Transverse colon (tissue), 4 donors: ENCODE measurements at places on chromosomes 6 and 20.
A peak's percentile ranks its signal among the peaks of the same experiment; 100 is the strongest.

- H3K27me3 ChIP-seq: no peaks in the 10 kb centered on the region
- DNase-seq: peak; percentile 55
- H3K36me3 ChIP-seq: no peaks in the 10 kb centered on the region
- no peak overlapping the region for H3K4me3 ChIP-seq
Observed at GRCh38 chr6:44733868-44734267, 346.4 kb downstream of the CDC5L start.

- DNase-seq: peak; percentile 57
- no peaks in the 10 kb centered on the region for H3K36me3 ChIP-seq
- no peak overlapping the region for H3K27ac ChIP-seq
- H3K27me3 ChIP-seq: no peaks in the 10 kb centered on the region
- no peaks in the 10 kb centered on the region for H3K4me1 ChIP-seq
Observed at GRCh38 chr6:90393232-90393884, 96.7 kb upstream of the BACH2 start.

- no peak overlapping the region for H3K27ac ChIP-seq
- no peaks in the 10 kb centered on the region for H3K4me1 ChIP-seq
- no peaks in the 10 kb centered on the region for H3K36me3 ChIP-seq
- no peak for DNase-seq
Observed at GRCh38 chr6:143368426-143368825, 82.1 kb downstream of the ADAT2 start.

GRCh38 chr20:62828511-62829230 lies 11.8 kb downstream of the COL9A3 start:
- no peak overlapping the region for H3K4me3 ChIP-seq
- DNase-seq: no peak
- H3K36me3 ChIP-seq: no peaks in the 10 kb centered on the region
- peaks cover 40% of the 10 kb centered on the region for H3K4me1 ChIP-seq
- H3K27ac ChIP-seq: no peak overlapping the region

- H3K4me1 ChIP-seq: no peaks in the 10 kb centered on the region
- no peak for DNase-seq
- H3K27me3 ChIP-seq: no peaks in the 10 kb centered on the region
- H3K4me3 ChIP-seq: no peak overlapping the region
- H3K36me3 ChIP-seq: no peaks in the 10 kb centered on the region
Observed at GRCh38 chr6:51511081-51511480, 576.3 kb downstream of the PKHD1 start.

DNA sequence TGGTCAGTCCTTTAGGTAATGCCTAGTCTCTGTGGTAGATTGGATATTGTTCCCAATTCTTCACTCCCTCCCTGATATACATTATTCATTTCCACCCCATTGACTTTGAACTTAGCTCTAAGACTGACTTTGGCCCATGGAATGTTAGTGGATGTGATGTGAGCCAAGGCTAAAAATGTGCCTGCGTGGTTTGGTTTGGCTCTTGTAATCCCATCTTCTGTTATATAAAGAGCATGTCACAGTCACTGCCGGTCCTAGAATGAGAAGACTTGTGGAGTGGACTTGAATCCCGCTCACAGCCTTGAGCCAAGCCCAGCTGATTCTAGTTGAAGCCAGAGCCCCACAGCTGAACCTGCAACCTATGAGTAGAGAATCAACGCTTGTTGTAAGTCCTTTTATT lies 23.6 kb upstream of the DNAAF9 start:
- H3K4me3 ChIP-seq: no peak overlapping the region
- no peaks in the 10 kb centered on the region for H3K4me1 ChIP-seq
- H3K36me3 ChIP-seq: no peaks in the 10 kb centered on the region
- H3K27ac ChIP-seq: no peak overlapping the region

DNA sequence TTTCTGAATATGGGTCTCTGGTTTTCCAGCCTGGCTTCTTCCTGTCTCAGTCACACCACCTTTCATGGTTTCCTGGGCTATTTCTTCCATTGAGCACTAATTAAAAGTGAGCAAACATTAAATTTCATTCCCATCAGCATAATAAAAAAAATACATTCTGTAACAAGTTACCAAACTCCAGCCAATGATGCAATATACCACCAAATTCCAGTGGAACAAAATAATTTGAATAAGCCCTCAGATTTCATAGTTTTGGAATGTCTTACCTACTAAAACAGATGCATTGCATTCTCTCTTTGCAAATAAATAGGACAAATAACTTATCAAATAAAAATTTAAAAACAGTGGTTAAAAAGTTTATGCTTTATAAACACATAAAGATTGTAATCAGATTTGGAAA lies 97.8 kb upstream of the PRDM1 start:
- H3K4me3 ChIP-seq: no peak overlapping the region
- DNase-seq: no peak
- H3K4me1 ChIP-seq: peaks cover 39% of the 10 kb centered on the region
- peaks cover 79% of the 10 kb centered on the region for H3K27me3 ChIP-seq
- no peak overlapping the region for H3K27ac ChIP-seq

DNA sequence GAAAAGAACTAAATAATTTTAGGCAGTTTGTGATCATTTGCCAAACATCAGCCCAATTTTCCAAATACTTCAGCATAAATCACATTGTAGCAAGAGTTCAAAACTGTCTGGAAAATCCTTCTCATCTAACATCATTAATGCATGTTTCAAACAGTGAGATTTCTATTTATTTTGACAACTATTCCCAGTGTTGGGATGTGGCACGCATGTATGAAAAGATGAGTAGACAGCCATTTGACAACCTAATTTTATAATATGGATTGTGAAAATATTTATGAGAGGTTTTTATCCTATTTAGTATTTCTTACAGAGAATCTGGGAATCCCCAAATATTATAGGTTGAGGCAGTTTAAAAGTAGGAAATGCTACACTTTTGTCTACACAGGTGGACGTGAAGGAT lies 357.6 kb upstream of the ARID1B start:
- H3K27ac ChIP-seq: no peak overlapping the region
- H3K36me3 ChIP-seq: no peaks in the 10 kb centered on the region
- no peaks in the 10 kb centered on the region for H3K27me3 ChIP-seq
- no peaks in the 10 kb centered on the region for H3K4me1 ChIP-seq
- no peak overlapping the region for H3K4me3 ChIP-seq
- no peak for DNase-seq

GRCh38 chr20:62136283-62137091 lies 6.7 kb downstream of the PSMA7 start:
- H3K4me1 ChIP-seq: peaks cover 16% of the 10 kb centered on the region
- peak; percentile 72 for DNase-seq
- H3K36me3 ChIP-seq: no peaks in the 10 kb centered on the region
- no peak overlapping the region for H3K4me3 ChIP-seq
- H3K27ac ChIP-seq: no peak overlapping the region

- no peak overlapping the region for H3K4me3 ChIP-seq
- H3K36me3 ChIP-seq: no peaks in the 10 kb centered on the region
- no peaks in the 10 kb centered on the region for H3K27me3 ChIP-seq
- DNase-seq: no peak
- no peaks in the 10 kb centered on the region for H3K4me1 ChIP-seq
- no peak overlapping the region for H3K27ac ChIP-seq
Observed at GRCh38 chr6:169499848-169500247, 202.0 kb downstream of the WDR27 start.

GRCh38 chr6:53862662-53863462 lies 68.1 kb downstream of the LRRC1 start:
- no peaks in the 10 kb centered on the region for H3K27me3 ChIP-seq
- peaks cover 8% of the 10 kb centered on the region for H3K4me1 ChIP-seq
- H3K4me3 ChIP-seq: no peak overlapping the region

GRCh38 chr20:3811467-3812258 lies 8.7 kb upstream of the AP5S1 start:
- DNase-seq: peak; percentile 98
- H3K4me1 ChIP-seq: peaks cover 60% of the 10 kb centered on the region
- peak overlapping the region; percentile 88 for H3K27ac ChIP-seq
- H3K27me3 ChIP-seq: no peaks in the 10 kb centered on the region
- no peaks in the 10 kb centered on the region for H3K36me3 ChIP-seq

- no peak overlapping the region for H3K4me3 ChIP-seq
- DNase-seq: no peak
- H3K36me3 ChIP-seq: no peaks in the 10 kb centered on the region
- H3K27ac ChIP-seq: no peak overlapping the region
- no peaks in the 10 kb centered on the region for H3K27me3 ChIP-seq
Observed at GRCh38 chr6:147054158-147054557, 150.1 kb upstream of the STXBP5 start.

- H3K27ac ChIP-seq: no peak overlapping the region
- no peak for DNase-seq
- peaks cover 98% of the 10 kb centered on the region for H3K27me3 ChIP-seq
- no peak overlapping the region for H3K4me3 ChIP-seq
- H3K4me1 ChIP-seq: no peaks in the 10 kb centered on the region
- H3K36me3 ChIP-seq: no peaks in the 10 kb centered on the region
Observed at GRCh38 chr20:21708738-21709534, 3.5 kb downstream of the PAX1 start.

GRCh38 chr6:106069478-106069877 lies 16.7 kb upstream of the PRDM1 start:
- DNase-seq: no peak
- H3K27ac ChIP-seq: no peak overlapping the region
- no peak overlapping the region for H3K4me3 ChIP-seq
- peaks cover 4% of the 10 kb centered on the region for H3K27me3 ChIP-seq
- no peaks in the 10 kb centered on the region for H3K4me1 ChIP-seq

- H3K4me3 ChIP-seq: no peak overlapping the region
- H3K36me3 ChIP-seq: no peaks in the 10 kb centered on the region
- H3K27me3 ChIP-seq: no peaks in the 10 kb centered on the region
- no peak overlapping the region for H3K27ac ChIP-seq
Observed at GRCh38 chr6:123007885-123008284, 11.8 kb downstream of the CLVS2 start.

DNA sequence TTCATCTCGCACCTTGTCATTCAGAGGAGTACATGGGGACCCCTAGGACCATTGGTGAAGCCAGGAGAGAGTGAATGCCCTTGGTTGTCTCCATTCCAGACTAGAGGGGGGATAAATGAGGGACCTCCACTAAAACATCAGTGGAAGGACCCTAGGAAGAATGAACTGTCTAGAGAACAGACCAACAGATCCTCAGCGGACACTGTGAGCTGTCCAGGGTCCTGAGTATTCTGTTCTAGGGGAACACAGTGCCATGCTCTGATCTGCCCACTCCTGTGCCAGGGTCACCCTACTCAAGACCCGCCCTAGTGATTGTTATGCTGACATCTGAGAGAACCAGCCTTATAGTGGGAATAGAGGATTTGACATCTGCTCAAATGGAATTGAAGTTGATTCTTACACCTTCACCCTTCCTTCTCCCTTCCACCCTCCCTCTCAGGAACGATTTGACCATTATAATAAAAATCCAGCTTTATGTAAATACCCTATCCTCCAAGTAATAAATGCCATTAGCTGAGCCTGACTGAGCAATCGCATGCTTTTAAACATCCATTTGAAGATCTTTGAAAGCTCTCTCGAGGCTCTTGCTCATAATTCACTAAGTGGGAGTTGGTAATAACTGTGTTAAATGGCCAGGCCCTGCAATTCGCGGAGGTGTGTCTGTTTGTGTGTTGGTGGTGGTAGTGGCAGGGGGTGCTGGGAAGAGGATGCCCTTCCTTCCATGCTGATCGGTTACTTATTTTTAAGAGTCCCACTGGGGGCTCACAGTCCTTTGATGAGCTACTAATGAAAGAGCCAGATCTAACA lies 43.6 kb upstream of the SLC32A1 start:
- no peak for DNase-seq
- H3K4me3 ChIP-seq: no peak overlapping the region
- no peaks in the 10 kb centered on the region for H3K4me1 ChIP-seq
- no peaks in the 10 kb centered on the region for H3K36me3 ChIP-seq
- H3K27me3 ChIP-seq: peaks cover 12% of the 10 kb centered on the region

DNA sequence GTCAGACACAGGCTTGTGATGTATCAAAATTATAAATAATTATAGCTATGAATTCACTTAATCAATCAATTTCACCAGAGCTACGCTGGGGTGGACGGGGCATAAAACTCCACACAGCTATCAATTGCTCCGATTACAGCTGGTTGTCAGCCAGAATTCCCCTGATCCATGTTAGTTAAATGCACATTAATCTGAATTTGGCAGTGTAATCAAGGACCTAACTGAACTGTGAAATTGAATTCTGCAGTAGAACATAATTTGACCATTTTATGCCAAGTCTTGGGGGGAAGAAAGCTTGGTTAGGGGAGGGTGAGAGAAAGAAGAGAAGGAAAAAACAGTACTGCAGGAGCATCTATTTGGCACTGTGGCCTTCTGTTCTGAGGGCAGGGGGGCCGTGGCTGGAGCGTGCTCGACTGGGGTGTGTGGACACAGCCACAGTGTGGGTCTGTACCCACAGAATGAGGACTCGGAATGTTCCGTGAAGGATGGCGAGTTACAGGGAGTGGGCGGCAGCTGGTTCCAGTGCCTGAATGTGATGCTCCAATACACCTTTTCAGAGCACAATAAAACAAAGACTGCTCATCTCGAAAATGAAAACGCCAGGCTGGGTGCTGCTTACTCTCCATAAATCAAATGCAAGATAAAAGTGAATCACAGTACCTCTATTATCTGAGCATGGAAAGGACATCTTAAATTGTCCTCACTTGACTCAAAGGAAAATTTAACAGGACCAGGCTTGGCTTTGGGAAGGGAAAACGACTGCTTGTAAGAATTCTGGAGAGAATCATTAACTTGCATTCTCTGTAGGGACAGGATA lies 59.2 kb downstream of the LAMP5 start:
- no peaks in the 10 kb centered on the region for H3K4me1 ChIP-seq
- no peaks in the 10 kb centered on the region for H3K36me3 ChIP-seq
- no peak overlapping the region for H3K4me3 ChIP-seq
- no peak overlapping the region for H3K27ac ChIP-seq

DNA sequence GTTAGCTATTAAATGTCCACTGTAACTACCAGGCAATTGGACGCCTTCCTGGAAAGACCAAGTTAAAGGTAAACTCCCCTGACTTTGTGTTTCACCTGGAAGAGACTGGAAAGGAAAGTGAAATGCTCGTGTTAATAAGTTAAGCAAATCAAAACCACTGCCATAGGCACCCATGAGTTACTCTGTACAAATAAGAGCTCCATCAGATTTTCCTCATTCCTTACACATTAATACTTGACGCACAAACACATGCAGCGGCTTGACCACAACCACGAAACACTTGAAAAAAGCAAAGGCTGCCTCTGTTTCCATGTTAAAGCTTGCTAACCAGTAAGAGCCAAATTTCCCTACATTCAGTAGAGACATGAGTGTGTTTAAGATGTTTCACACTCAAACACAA lies 19.8 kb downstream of the GCM1 start:
- no peaks in the 10 kb centered on the region for H3K27me3 ChIP-seq
- no peak overlapping the region for H3K4me3 ChIP-seq
- no peaks in the 10 kb centered on the region for H3K36me3 ChIP-seq
- no peak overlapping the region for H3K27ac ChIP-seq
- DNase-seq: no peak

GRCh38 chr6:113140721-113141120 lies 716.4 kb upstream of the MARCKS start:
- H3K27me3 ChIP-seq: no peaks in the 10 kb centered on the region
- no peak for DNase-seq
- no peaks in the 10 kb centered on the region for H3K36me3 ChIP-seq
- no peak overlapping the region for H3K27ac ChIP-seq
- no peak overlapping the region for H3K4me3 ChIP-seq

- peaks cover 24% of the 10 kb centered on the region for H3K4me1 ChIP-seq
- no peaks in the 10 kb centered on the region for H3K36me3 ChIP-seq
- H3K27ac ChIP-seq: no peak overlapping the region
- DNase-seq: no peak
Observed at GRCh38 chr20:53639128-53639527, 45.5 kb upstream of the ZNF217 start.
